ENCODE measurements at places on chromosomes 12 and 14.

- DNase-seq, result no peak
These were observed 66.8 kb downstream of the CLIP1 start for GRCh38 chr12:122355706-122356105.

GRCh38 chr12:51630986-51631385, 40.0 kb downstream of the SCN8A start:
- DNase-seq, result no peak

GRCh38 chr14:74988993-74989392, 13.7 kb upstream of the EIF2B2 start:
- no peak for DNase-seq

GRCh38 chr12:1448336-1448735, 146.0 kb downstream of the FBXL14 start:
- DNase-seq, result no peak

GRCh38 chr14:61602003-61602732, 93.1 kb upstream of the HIF1A start:
- no peak for DNase-seq

GRCh38 chr12:119181944-119182343, 3.2 kb downstream of the HSPB8 start:
- peak; percentile 19 for DNase-seq

DNA sequence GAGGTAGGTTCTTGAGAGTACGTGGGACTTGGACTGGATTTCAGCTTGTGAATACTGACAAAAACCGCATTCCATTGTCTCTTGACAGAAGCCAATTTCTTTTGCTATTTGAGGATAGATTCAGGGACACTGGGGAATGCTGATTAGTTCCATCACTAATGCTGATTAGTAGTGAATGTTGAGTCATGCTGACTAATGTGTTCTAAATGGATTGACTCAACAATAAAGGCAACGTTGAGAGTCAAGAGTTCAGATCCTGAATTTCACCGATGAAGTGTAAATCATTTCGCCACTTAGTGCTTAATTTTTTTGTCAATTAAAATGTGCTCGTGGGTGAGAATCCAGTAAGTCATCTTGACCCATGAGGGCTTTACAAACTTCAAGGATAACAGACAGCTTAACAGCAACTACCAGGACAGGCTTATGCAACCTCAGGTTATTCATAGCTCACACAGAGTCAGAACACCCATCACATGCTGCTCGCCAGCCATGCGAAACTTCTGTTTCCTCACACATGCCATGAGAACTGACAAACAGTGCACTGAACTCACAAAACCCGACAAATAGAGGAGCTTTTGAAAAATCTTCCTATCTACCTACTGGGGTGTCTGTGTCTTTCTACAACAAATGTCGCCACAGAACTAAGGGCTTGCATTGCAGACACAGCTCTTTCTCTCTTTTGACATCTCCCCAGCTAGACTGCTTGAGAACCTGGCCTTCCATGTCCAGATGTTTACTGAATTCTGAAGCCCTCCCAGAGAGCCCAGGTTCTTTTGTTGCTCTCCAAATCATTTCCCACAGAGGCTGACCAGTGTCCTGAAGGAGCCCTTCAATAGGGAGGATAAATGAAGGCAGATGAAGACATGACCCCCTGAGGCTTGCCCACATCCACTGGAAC, 316.4 kb downstream of the ZFP36L1 start:
- DNase-seq, result peak; percentile 99

DNA sequence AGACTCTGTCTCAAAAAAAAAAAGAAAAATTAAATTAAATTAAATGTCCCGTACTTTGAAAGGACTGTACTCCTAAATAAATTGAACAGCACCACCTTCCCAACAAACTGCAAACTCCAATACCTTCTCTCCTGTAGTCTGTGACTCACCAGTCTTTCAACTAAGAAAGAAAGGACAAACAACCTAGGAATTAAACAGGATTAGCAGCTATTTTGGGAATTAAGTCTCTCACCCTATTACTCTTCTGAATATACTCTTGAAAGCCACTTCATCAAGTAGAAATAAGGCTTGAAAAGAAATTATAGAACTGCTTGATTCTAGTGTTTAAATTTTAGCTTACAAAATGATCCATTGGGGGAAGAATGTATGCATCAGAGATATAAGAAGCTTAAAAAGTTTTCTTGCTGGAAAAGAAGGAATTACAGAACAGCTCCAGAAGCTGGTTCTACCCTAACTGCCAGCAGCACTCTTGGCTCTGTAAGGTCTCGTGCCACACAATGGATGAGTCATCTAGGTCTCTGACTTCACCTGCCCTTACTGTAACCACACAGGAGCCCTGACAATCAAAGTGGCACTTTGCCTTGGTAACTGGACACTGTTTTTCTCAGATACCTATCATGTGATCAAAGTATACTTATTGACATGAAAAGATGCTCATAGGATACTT, 57.0 kb upstream of the CERS5 start:
- no peak for DNase-seq

- DNase-seq, result peak; percentile 59
These were observed 285.8 kb upstream of the GRIP1 start for GRCh38 chr12:66964629-66965028.

DNA sequence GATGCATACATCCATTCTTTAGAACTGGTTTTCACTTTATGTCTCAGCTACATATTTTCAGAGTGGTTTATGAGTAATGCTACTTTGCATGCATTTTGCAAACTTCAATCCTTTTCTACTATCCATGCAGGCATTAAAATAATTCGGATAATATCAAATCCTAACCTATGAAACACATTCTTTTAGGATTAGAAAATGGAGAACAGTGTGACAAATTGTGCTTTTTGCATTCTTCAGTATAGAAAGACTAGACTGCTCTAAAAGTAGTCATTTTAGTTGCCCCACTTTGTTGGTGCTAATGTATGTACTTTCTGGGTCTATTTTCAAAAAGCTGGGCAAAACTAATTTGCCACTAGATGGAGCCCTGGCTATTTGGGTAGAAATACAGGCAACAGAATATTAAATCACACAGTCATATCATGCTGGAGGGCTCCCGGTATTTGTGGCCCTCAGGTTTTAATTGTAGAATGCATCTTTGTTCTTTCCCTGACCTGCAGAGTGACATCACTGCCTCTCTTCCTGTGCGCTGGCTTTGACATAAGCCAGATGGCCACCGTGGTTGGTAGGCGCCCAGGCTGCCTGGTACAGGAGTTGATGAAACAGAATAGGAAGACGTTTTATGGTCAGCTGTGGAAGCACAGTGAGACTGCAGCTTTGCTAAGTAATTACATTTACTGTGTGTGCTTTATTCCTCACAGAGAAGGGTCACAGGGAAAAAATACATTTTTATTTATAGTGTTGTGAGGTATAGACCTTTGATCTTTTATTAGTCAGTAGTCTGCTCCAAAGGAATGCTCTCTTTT, 28.1 kb downstream of the MSRB3 start:
- DNase-seq, result peak; percentile 76

- DNase-seq, result no peak
These were observed 291.9 kb downstream of the KCNC2 start for GRCh38 chr12:74917743-74918142.

GRCh38 chr12:114448618-114448933, 42.6 kb upstream of the TBX5 start:
- no peak for DNase-seq

GRCh38 chr12:14545144-14546124, 22.2 kb downstream of the PLBD1 start:
- no peak for DNase-seq

GRCh38 chr14:96267916-96268315, 11.9 kb downstream of the BDKRB1 start:
- DNase-seq, result peak; percentile 58

- no peak for DNase-seq
These were observed 974.5 kb upstream of the FLRT2 start for GRCh38 chr14:84555493-84555892.

DNA sequence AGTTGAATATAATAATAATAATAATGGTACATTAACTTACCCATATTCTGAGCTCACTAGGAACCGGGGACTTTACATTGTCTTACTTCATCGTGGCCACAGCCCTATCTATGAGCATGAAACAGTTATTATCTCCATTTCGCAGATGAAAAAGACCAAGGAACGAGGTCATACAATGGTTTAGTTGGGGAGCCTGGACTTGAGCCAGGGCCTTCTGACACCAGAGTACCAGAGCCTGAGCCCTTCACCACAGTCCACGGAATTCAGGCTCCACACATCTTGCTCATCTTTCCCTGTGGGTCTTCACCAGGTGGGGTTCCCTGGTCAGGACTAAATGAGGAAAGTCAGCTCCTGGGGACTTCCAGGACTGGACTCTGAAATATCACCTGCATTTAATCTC, 31.3 kb upstream of the CMKLR1 start:
- no peak for DNase-seq

DNA sequence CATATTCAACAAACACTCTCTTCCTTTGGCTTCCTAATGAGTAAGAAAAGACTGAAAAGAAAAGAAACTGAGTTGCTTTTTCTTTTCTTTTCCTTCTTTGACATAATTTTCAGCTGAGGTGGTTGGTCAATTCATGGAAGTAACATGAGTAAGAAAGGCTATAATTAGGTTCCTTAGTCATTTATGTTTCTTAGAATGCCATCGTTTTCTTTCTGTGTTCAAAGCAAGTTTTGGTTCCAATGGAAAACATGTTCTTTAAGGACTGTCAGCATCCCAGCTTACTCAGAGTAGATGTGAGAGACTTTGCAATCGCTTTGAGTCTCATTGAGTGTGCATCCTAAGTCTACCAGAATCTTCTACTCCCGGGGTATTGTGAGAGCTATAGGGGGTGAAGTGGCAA, 882.4 kb downstream of the DIO2 start:
- peak; percentile 20 for DNase-seq

DNA sequence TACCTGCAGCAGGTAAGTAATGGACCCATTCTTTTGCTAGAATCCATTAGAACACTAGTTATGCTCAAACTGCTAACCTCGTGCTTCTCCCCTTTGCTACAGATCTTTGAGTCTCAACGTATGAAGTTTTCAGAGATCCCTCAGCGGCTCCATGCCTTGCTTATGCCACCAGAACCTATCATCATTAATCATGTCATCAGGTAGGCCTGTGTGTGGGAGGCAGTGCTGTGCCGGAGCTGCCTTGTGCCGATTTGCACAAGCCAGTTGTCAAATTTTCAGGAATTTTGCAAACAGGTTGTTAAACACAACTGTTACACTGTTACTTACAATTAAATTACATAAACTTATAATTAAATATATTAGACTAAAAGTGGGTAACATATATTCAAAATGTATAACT, 5.2 kb downstream of the SMARCD1 start:
- DNase-seq, result no peak

GRCh38 chr12:4587108-4587507, 25.1 kb downstream of the DYRK4 start:
- no peak for DNase-seq

GRCh38 chr12:6265038-6265405, 45.5 kb upstream of the PLEKHG6 start:
- no peak for DNase-seq

DNA sequence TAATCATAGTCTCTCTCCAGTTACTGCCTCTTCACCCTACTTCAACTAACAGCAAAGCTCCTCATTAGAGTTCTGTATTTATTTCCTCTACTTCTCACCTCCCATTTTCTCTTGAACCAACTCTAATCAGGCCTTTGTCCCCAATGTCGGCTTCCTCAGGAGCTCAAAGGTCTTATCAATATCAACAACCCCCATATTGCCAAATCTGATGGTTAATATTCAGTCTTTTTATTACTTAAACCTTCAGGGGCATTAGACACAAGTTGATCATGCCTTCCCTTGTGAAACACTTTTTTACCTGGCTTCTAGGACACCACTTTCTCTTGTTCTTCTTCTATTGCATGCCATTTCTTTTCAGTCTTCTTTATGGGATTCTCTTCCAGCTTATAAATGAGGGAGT, 509.0 kb downstream of the NELL2 start:
- no peak for DNase-seq

DNA sequence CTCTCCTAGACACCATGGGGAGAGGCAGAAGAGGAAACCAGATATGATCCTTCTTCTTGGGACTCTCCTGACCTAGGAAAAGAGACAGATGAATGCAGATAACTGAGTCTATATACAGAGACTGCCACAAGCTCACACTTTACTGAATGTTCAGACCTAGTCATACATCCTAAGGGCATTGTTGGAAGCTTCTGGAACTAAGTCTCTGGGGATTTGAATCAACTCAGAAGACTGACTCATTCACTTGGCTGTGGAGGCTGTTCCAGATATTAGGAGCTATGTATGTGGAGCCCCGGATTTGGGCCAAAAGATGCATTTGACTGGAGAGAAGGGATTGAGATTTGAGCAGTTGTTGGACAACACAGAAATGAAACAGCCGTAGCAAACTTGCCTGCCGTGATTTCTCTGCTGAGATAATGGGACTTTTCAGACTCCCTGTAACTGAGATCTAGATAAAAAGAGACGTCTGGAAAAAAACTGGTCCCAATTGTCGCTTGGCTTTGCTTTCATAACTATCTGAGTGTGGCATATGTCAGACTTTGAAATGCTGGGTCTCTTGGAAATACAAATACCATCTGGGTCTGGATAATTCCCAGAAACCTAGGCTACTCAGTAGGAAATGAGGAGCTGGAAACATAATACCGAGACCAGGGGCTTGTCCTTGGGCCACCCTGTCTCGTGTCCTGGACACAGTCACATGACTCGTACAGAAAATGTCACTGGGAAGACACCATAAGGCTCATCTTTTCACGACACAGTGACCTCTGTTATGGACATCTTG, 396.8 kb downstream of the NUAK1 start:
- peak; percentile 97 for DNase-seq

DNA sequence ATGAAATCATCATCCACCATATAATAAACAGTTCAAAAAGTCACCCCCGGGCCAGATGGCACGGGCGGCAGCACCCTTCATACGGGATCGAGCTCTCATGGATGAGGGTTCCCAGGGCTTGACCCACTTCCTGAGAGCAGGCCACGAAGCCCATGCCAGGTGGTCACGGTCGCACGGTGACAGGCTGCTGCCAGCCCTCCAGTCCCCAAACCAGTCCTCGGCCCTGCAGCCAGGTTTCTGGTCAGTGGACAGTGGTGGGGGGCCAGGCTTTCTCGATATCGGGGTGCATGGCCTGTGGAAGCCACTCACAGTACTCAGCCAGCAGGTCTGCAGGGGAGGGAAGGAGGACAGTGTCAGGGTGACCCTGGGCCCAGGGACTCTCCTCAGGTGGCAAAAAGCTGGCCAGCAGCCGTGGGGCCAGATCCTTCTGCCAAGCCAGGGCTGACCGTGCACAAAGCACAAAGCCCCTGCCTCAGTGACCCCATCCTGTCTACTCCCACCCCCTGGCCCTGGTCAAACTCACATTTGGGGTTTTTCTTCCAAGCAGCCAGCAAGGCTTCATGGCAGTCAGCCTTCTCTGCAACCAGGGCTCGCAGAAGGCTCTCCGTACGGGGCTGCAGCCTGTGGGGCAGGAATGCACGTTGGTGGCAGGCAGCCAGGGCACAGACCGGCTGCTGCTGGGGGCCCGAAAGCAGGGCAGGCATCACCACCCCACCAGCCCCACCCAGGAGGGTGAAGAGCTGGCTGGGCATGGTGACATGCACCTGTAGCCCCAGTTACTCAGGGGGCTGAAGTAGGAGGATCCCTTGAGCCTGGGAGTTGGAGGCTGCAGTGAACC, 33.3 kb upstream of the UBC start:
- no peak for DNase-seq

DNA sequence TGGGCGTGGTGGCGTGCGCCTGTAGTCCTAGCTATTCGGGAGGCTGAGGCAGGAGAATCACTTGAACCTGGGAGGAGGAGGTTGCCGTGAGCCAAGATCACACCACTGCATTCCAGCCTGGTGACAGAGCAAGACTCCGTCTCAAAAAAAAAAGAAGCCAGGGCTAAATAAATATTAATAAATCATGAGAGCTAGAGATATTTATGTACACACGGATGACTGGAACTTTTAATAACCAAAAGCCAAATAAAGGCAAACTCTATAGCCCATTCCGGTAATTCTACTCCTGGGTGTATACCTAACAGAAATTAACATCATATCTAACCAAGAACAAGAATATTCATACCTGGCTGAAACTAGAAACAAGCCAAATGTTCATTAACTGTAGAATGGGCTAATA, 7.7 kb upstream of the TRAFD1 start:
- peak; percentile 25 for DNase-seq

All from fibroblast of skin of right biceps (primary cell).